SHP77 (cell line): ENCODE measurements at places on chromosomes 13 and 19.

DNA sequence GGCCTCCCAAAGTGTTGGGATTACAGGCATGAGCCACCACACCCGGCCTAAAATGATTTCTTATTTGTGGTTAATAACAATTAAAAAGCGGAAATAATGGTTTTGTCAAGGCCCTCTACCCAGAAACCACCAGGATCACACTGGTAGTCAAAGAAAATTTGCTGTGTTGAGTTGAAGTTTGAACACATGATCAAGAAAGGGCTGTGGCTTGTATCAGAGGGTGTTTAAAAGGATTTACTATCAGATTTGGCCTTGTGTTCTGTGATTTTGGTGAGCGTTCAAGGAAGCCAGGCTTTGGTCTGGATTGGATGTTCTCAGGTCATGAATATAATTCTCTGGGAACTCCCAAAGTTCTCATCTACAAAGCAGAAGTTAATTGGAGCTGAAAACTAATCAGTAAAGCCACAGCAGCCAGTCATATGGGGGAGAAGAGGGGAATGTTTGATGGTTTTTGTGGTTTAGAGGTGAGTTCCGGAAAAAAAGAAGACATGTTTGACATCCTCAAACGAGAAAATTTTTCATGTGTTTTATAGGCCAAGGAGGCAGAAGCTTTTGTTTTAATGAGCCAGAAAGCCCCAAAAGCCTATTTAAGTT is 10.6 kb upstream of the ZNF556 start:
- DNase-seq, result no peak

DNA sequence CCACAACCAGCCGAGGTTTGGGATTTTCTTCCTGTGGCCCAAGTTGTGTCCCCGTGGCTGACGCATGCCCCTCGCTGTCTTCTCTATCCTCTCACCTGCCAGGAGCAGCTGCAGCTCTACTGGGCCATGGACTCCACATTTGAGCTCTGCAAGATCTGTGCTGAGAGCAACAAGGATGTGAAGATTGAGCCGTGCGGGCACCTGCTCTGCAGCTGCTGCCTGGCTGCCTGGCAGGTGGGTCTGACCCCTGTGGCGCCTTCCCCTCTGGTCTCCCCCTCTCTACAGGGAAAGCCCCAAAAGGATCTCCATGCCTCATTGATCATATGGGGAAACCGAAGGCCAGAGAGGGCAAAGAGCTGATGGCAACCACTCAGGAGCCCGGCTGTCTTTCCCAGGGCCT is 14.6 kb downstream of the CBLC start:
- peak; percentile 78 for DNase-seq

DNA sequence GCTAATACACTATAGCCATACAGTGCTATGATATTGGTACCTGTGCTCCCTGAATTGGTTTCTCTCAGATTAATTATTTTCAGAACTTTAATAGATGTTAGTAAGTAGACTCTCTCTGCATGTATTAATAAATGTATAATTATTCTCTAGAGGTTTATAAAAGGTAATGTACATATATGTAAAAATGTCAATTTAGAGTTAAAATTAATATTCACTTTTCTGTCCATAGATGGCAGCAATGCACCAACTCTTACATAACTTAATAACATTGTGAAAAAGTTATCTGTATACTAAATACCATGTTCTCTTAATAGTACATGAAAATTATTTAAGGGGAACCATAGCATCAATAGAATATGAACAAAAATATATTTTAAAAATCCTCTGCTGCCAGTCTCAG is 515.0 kb upstream of the KLHL1 start:
- DNase-seq, result no peak

DNA sequence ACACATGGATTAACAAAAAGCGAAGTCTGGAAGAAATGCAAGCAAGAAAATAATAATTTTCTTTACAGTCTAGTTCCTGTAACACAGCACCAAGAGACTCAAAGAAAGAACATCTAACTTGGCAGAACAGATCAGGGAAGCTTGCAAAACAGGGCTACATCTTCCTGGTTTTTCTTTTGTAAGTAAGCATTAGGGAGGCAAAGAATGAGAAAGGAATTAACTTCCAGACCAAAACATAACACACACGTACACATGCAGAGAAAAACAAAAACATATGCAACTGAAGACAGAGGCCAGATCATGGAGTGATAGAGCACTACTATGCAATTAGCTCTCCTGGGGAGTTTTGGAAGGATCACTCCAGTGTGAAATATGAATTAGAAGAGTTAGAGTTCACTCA is 120.5 kb downstream of the DIAPH3 start:
- no peak for DNase-seq

- DNase-seq, result no peak
Measured at GRCh38 chr13:43894438-43894837, 14.7 kb downstream of the LACC1 start.

- no peak for DNase-seq
Measured at GRCh38 chr19:10681658-10682057, 19.6 kb upstream of the QTRT1 start.

GRCh38 chr13:50286324-50286723 is 271.1 kb downstream of the KCNRG start:
- DNase-seq, result no peak

DNA sequence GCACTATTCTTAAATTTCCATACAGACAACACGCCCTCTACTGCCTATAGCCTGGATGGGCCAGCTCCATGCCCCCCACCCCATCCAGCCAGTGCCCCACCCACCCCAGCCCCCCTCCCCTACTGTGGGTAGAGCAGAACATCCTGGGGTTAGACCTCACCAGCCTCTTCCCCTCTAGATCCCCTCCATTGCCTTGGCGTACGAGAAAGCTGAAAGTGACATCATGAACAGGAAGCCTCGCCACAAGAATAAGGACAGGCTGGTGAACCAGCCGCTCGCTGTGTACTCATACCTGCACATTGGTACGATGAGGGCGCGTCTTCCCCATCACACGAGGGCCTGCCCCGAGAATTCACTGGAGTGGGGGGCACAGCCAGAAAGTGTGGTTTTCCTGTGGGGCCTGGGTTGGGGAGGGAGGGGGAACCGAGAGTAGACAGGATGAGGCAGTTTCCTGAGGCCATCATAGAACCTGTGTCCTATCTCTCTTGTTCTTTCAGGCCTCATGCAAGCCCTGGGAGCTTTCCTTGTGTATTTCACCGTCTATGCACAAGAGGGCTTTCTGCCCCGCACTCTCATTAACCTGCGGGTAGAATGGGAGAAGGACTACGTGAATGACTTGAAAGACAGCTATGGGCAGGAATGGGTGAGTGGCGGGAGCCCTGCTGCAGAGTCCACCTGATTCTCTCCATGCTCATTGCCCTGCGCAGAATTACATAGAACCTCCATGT is 29.1 kb downstream of the ATP12A start:
- DNase-seq, result no peak

- no peak for DNase-seq
Measured at GRCh38 chr13:48892053-48892687, 83.5 kb upstream of the FNDC3A start.

GRCh38 chr19:36963280-36963679 is 47.1 kb downstream of the ZNF568 start:
- DNase-seq, result peak; percentile 88

DNA sequence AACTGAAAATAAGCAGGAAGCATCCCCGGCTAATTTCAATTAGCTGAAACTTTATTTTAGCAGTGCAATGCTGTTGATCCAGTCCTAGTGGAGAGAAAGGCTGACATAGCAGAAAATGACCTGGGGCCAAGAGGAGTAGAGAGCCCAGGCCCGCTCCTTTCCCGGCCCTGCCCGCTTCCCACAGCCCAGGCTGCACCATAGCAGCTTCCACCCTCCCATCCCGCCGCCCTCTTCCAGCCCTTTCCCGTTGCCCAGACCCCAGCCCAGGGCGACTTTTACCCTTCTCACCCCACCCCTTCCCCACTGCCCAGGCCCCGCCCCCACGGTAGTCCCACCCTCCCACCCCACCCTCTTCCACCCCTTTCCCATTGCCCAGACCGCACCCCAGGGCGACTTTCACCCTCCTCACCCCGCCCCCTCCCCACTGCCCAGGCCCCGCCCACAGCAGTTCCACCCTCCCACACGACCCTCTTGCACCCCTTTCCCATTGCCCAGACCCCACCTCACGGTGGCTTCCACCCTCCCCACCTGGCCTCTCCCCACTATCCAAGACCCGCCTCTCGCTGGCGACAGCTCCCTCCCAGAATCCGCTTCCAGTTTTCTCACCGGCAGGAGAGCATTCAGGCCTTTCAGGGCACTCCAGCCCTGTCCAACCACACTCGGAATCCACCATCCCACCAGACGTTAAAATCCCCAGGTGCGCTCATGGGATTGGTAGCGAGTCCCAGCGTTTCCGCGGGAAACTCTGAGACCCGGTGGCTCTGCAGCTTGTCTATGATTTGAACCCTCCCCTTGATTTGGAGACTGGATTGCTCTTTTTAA is 8.3 kb downstream of the ZNF160 start:
- no peak for DNase-seq

DNA sequence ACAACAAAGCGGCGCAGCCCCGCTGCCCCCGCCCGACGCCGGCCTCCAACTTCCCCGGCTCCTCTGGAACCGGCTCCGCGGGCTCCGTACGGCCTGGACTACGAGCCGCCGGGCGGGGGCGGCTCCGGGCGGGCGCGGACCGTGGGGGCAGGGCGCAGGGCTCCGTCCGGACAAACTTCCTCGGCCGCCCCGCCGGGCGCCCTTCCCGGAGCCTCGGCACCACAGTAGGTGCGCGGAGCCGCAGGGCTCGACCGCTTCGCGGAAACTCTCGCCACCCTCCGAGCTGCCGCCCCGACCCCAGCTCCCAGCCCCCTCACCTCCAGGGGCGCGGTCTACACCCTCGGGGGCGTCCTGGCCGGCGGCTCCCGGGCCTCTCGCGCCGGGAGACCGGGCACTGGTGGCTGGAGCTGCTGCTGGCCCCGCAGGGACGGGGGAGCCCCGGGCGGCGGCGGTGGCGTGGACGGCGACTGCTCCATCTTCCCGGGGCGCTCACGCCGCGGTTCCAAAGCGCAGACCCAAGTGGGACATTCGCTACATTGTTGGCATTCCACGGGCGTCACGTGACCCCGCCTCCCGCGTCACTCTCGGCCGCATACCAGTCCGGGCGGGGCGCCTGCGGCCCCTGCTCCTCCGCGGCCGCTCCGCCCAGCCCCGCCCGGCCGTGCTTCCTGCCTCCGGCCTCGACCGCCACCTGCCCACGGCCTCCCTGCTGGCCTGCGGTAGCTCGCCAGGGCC is at the start of gene LATS2:
Gene LATS2, minus strand, starts transcription at position 558 of the 735 bp plus-strand sequence. CDS start 15,560 bp downstream, outside the sequence.
- no peak for DNase-seq

DNA sequence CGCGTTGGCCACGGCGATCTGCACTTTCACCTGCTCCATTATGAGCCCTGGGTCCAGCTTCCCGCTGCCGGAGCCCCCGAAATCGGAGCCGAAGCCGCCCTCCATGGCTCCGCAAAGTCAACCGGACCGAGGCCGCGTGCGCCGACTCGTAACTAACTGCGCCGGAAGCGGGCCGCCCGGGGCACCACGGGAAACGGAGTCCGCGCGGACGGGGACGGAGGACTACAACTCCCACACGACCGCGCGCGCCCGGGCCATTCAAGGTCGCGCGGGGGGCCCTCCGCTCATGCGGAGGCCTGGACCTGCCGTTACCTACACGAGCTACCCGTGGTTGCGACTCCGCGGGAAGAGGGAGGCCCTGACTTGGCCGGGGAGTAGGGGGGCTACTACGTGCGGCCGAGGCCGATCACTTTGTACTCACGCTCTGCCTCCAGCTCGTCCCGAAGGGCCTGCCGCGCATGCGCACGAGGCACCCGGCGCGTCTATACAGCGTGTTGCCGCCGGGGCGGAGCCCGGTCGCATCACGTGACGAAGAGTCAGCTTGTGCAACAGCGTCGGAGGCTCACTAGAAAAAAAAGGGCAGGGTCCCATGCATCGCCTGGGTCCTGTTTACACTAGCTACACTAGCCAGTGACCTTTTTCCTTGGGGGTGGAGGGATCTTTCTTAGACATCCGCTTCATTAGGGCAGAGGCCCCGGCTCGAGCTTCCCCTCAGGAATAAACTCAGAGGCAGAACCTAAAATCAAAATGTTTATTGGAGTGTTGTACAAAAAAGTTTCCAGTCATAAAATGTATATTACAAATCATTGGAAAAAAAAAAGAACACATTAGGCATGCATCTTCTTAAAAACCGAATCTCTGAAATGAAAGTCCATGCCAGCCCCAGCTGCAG is at the start of gene TIMM13:
Gene TIMM13, minus strand, starts transcription at position 158 of the 892 bp plus-strand sequence. Its CDS starts 53 bp downstream, at position 105.
- DNase-seq, result peak; percentile 96

DNA sequence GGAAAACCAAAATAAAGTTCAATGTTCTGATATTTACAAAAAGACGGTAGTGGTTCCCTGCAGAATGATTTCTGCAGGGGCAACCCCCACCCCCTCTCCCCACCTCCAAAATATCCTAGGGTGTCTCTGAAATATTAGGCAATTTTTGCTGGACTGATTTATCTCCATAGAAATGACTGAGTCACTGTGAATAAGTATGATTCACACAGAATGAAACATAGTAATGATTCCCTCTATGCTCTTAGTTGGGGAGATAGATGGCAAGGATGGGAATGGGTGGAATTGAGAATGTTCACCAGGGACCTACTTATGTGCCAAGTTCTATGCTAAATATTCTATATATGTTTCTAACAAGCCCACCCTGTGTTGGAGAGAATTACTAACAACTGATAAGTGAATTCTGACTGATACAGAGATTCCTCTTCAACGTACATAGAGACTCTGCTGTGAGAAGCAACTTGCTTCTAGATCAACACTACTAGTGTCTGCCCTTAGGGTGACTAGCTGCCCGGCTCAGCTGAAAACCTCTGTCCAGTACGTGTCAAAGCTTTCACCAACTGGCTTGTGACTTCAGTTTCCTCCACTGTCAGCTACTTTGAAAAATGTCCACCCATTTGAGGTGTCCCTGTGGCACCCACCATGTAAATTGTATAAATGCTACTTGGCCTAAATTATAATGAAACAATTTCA is 38.4 kb upstream of the RAP2A start:
- no peak for DNase-seq

GRCh38 chr19:2546128-2547032 is 70.5 kb downstream of the GADD45B start:
- DNase-seq, result peak; percentile 58

DNA sequence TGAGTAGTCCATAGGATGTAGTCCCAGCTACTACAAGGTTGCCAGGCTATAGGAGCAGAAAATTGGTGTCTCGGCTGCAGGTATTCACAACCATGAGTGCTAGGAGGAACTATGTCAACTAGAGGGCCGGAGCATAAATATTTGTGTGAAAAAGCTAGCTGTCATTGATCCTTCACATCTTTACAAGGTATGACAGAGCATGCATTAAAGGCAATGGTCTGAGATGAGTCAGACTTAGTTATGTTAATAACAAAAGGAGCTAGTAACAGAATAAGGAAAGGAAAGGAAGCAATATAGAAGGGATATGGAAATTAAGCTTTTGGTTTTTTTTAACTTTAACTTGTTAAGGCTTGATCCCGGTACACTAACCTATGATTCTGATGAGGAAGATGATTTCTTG is 40.9 kb upstream of the PSG9 start:
- no peak for DNase-seq

GRCh38 chr19:29952646-29953045 is 10.6 kb downstream of the URI1 start:
- DNase-seq, result no peak

GRCh38 chr13:20109037-20109436 is 51.8 kb downstream of the GJA3 start:
- no peak for DNase-seq

GRCh38 chr13:113816946-113817859 is 46.7 kb downstream of the GAS6 start:
- peak; percentile 84 for DNase-seq

- DNase-seq, result no peak
Measured at GRCh38 chr19:3324405-3324856, 42.0 kb upstream of the NFIC start.
